ENCODE measurements at places on chromosomes 13 and 19.

DNA sequence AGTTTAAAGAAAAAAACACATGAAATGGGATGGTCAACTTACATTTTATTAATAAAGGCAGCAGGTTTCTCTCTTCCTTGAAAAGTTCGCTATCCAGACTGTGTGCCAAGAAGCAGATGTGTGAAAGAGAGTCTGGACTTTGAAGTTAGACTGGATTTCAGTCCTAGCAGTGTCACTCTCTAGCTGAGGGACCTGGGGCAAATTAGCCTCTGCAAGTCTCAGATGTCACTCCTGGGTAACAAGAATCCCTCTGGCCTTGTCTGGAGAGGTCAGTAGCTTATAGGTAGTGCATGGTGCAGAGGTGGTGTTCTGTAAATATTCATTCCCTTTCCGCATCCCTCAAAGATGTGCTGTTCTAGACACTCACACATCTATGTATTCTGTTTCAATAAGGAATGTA is 187.6 kb upstream of the RNF113B start:
- no peak for DNase-seq

GRCh38 chr13:98490866-98491265 is 86.0 kb downstream of the STK24 start:
- no peak for DNase-seq

GRCh38 chr13:39928261-39928660 is 272.8 kb downstream of the COG6 start:
- DNase-seq, result no peak

DNA sequence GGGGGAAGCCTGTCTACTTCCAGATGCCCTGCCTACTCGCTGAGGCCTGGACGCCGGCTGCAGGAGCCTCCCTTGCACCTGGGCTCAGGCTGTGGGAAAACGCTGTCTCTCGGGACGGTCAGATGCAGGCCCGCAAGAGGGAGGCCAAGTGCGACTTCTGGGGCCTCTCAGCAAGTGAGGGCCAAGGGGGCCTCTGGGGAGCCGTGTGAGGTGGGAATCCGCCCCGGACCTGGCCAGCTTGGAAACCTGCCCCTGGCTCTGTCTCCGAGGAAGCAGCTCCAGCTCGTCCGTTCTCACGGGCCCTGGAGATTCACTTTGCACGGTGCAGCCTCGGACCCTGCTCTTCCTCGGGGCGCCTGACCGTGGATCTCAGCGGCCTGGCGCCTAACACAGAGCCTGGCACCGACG is 11.4 kb upstream of the CRTC1 start:
- no peak for DNase-seq

DNA sequence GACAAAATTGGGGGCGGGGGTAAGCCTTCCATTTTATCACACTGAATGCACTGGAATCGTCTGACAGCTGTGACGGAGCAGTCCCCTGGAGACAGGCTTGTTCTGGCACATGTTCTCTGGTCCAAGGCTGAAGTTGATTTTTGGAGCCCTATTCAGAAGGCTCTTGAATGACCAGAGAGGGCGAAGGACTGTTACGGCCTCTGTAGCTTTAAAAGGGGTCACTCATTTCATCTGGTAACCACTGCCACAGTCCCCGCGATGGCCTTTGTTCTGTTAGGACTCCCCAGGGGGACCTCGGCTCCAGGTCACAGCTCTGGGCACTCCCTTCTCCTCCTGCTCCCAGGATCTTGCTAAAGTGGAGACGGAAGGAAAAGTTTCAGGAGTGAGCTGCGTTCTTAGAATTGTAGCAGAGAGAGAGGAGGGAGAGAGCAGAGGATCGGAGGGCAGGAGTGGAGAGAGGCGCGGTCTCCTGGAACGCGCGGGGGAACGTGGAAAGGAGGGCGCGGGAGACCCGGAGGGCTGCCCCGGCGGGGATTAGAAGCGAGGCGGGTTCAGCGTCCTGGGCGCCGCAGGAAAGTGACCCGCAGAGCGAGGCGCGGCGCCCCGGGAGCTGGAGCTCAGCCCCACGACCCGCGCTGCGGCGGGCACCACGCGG is 134.3 kb upstream of the MYO16 start:
- no peak for DNase-seq

DNA sequence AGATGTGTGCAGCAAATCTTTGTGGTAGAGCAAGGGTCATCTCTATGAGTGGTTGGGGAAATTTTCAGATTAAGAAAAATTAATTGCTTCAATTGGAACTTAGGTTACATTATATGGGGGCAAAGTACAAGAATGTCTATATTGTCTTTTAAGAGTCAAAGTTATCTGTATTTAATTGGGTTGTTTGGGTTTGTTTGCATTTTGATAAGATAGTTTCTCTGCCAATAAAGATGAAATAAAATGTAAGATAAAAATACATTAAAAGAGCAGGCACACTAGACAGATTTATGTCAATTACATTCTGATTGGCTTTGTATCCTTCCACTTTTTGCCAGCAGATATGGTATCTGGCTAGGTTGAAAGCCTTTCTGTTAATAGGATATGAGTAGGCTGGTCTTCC is 317.2 kb downstream of the OXGR1 start:
- DNase-seq, result no peak

GRCh38 chr19:49361438-49362047 is 673 bp downstream of the TEAD2 start:
- peak; percentile 62 for DNase-seq

GRCh38 chr19:50387176-50387867 is 3.2 kb downstream of the POLD1 start:
- no peak for DNase-seq

DNA sequence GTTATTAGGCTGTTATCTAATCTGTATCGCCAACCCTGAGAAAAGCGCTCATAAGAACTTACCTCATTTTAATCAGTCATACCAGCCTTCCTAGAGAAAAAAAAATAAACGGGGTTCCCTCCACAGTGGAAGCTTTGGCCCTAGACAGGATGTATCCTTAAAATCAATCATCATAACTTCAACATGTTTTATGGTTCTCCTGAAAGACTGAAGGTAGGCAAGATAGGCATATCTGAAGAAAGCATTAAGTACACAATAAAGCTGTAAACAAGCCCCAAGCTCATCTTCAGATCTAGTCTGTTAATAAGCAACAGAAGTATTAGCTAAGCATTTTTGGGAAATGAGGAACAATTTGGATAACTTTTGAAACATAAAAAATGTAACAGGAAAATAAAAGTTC is 18.7 kb upstream of the SERP2 start:
- no peak for DNase-seq

GRCh38 chr13:105758918-105759860 is 776.3 kb downstream of the EFNB2 start:
- no peak for DNase-seq

DNA sequence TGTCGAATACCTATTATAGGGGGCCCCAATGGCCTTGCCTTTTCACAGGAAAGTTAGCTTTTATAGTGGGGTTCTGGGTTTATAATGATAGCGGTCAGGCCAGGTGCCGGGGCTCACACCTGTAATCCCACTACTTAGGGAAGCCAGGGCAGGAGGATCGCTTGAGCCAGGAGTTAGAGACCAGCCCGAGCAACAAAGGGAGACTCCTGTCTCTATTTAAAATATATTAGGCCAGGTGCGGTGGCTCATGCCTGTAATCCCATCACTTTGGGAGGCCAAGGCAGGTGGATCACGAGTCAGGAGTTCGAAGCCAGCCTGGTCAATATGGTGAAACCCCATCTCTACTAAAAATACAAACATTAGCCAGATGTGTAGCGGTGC is 7.3 kb downstream of the RPS11 start:
- DNase-seq, result no peak

DNA sequence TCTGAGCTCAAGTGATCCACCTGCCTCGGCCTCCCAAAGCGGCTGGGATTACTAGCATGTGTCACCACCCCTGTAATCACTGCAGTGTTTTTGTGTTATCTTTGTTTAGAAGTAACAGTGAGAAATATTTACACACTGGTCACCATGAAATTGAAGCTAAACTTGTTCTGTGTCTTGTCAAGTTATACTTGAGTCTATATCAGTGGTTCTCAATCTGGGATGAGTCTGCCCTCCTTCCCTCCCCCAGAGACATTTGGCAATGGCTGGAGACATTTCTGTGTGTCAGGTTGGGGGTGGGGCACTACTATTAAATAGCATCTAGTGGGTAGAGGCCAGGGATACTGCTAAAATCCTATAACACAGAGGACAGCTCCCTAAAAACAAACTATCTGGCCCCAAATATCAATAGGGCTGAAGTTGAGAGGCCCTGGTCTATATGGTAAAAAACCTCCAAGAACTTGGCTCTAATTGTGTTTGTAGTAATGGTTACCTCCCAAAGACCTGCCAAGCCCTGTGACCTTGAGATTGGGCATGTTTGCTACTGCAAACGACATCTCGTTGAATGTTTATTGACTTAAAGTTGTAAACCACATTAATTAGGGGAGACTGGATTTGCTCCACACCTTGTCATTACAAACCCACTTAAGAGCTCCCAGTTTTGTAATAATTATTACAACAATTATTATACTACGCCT is 6.9 kb downstream of the CTU1 start:
- DNase-seq, result no peak

- DNase-seq, result no peak
These were observed 145.3 kb downstream of the SPRY2 start for GRCh38 chr13:80195649-80196048.

GRCh38 chr19:43450545-43450997 is 14.8 kb downstream of the LYPD3 start:
- no peak for DNase-seq

- DNase-seq, result no peak
These were observed 1.8 kb upstream of the ADGRE5 start for GRCh38 chr19:14379294-14380065.

DNA sequence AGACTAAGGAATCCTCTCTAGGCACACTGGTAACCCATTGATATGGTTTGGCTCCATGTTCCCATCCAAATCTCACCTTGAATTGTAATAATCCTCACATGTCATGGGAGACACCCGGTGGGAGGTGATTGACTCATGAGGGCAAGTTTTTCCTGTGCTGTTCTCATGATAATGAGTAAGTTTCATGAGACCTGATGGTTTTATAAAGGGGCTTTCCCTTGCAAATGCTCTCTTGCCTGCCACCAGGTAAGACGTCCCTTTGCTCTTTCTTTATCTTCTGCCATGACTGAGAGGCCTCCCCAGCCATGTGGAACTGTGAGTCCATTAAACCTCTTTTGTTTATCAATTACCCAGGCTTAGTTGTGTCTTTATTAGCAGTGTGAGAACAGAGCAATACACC is 81.4 kb upstream of the GPC6 start:
- no peak for DNase-seq

GRCh38 chr13:75850916-75851315 is 214.8 kb downstream of the LMO7 start:
- DNase-seq, result no peak

DNA sequence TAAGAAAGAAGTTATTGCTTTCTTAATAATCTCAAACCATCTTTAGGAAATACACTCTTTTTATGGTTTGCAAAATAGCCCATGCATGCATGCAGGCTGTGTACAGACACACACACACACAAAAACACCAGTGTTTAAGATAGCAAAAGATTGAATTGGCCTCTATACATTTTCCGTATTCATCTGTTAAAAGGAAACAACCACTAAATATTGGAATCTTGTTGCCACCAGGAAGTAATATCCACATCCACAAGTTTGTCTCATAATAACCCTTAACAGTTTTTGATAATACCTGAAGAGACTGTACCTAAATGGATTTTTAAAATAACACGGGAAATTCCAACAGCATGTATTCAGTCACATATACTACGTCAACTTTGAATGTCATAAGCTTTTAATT is 7.3 kb upstream of the MAB21L1 start:
- no peak for DNase-seq

- no peak for DNase-seq
These were observed 150.7 kb downstream of the FOXO1 start for GRCh38 chr13:40515702-40516101.

DNA sequence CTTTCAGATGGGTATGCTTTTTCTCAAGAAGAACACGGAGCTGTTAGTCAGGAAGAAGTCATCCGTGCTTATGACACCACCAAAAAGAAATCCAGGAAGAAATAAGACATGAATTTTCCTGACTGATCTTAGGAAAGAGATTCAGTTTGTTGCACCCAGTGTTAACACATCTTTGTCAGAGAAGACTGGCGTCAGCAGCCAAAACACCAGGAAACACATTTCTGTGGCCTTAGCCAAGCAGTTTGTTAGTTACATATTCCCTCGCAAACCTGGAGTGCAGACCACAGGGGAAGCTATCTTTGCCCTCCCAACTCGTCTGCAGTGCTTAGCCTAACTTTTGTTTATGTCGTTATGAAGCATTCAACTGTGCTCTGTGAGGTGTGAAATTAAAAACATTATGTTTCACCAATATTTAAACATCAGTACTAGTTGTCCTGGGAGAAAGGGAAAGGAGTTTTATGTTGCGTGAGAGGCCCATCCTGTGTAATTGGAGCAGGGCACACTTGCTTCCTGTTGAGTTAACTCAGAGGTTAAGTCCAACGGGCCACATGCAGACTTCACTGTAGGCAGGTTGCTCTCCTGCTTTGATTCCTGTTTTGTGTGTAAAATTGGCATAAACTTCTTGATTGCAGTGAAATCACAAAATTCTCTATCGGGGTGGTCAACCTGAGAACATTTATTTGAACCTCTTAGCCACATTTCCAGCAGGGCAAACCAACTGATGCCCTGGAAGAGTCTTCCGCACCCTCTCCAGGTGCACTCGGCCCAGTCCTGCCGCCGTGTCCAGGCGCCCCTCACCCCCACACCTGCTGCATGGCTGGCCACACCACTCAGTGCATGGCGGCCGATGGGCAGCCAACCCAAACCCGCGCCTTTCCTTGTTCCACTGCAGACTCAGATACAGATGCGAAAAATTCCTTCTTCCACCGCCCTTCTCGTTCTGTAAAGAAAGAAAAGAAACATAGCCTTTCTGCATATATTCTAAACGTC is 31.6 kb downstream of the SHISA2 start:
- no peak for DNase-seq

GRCh38 chr19:40422748-40423566 is 2.8 kb downstream of the SERTAD1 start:
- DNase-seq, result no peak

DNA sequence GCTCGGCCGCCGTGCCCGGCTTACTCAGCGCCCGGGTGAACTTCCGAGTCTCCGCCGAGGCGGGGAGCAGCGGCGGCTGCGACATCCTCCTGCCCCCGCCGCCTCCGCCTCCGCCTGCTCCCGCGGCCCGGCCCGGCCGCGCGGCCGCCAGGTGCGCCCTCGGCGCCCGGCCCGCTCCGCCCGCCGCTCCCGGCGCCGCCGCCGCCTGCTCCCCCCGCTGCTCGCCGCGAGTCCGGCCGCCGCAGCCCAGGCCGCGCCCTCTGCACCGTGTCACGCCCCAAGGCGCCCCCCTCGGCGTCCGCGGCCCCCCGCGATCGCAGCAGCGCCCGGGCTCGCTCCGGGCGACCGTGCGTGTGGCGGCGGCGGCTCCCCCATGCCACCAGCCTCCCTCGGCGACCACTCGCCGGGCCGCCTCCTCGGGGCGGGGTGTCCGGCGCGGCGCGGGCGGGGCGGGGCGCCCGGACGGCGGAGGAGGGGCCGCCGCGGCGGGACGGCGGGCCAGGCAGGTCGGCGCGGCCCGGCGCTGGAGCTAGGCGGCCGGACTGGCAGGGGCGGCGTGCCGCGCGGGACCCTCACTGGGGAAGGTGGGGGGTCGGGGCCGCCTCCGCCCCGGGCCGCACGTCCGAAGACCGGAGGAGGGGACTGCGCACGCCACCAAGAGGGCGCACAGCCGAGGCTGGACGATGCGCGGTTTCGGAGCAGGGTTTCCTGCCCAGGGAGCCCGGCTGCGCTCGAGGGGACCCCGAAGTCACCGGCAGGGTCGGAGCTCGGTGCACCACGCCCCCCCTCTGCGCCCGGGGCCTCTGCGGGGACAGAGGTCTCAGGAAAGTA is 108.6 kb upstream of the DOCK9 start:
- no peak for DNase-seq

All from NCI-H1048 (cell line).